Right kidney (tissue), 9 donors: ENCODE measurements at places on chromosomes 1 and 21.

DNA sequence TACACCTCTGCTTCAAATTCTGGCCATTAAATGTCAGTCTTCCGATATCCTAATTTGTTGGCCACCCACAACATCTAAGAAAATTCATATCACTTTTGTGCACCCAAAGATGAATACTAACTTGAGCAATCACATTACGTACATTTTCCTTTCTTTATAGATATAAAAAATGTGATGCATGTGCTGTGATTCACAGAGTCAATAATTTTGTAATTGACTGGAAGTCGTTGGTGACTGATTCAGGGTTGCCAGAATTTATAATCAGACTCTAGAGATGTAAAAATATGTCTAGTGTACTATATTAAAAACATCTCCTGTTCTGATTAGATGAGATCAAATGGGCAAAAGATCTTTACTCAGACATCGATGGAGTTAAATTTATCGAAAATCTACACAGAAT is 150.0 kb upstream of the KCTD3 start:
- no peak for DNase-seq

- no peak for DNase-seq
Measured at GRCh38 chr1:50901872-50902271, 58.2 kb downstream of the FAF1 start.

DNA sequence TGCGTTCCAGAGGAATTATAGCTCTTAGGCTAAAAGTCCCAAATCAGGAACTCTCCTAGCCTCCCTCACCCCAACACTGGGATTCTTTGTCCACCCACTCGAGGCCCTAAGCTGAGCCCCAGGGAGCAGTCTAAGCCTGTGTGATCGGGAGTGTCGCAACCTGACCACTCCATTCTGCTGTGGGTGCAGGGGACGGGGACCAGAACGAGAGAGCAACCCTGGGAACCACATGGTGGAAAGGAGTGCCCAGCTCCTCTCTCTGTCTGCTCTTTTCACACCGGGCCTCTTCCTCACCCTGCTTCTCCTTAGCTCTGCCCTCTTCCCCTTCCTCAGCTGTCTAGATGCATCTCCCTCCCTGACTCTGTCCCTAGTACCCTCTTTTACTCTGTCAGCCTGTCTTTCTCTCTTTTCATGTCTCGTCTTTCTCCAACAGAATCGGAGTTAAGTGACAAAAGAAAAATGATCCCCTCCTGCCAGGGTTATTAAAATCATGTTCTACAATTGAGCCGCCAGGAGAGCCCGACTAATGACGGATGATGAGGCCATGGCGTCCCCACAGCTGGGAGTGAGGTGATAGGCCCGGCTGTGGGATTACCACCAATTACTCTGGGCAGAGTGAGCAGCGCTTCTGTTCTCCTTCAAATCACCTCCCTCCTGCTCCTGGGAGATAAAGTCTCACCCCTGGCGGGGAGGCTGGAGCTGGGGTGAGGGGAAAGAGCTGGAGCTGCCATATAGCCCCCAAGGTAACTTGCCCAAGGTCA is 34.5 kb upstream of the CSF3R start:
- no peak for DNase-seq

- no peak for DNase-seq
Measured at GRCh38 chr1:53678938-53679825, 59.8 kb downstream of the GLIS1 start.

DNA sequence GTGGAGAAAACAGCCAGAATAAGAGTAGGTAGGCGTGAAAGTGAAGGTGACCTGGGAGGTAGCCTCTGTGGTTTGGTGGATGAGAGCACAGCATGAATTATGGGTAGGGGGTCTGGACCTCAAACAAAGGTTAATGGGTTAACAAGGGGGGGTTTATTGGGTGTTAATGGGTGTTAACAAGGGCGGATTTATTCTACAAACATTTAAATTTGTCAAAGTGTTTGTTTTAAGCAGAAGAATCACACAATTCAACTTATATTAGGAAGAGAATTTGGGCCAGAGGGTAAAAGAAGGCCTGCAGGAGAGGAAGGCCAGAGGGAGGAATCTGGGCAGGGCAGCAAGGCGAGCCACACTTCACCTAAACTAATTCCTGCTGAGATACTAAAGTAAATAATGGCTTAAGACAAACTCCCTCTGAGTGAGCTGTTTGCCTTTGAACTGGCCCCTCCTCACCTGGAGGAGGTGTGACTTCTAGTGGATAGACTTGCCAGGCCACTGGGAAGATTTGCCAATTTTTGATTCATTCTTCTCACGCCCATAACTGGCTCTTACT is 191.7 kb downstream of the GIPC2 start:
- DNase-seq: no peak

DNA sequence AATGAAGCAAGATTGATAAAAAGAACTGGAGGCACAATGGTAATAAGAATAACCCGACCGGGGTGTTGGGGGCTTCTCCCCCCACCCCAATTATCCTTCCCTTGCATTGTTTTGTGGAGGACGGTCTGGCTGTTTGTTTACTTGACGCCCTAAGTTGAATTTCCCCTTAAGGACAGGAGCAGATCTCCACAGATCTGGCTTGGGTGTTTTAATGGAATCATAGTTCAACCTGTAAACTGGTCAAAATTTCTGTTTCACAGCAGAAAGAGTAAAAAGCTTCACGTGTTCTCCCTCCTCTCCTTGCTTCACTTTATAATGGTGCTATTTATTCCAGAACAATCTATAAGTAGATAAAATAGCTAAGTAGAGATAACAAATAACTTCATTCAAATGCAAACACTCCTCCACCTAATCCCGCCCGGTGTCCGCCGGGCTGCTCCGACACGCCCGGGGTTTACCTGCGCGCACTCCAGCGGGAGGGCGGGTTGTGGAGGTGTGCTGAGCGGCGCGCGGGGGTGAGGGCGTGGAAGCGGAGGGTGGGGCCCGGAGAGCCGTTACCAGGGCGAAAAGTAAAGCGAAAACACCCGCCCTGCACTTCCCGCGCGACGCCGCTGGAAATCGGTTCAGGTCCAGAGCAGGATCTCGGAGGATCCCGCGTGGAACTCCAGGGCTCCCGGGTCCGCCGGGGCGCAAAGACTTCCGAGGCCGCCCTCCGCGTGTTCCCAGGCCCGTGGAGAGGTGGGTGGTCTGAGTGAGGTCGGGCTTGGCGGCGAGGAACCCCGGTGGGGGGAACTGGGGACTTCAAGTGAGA is 2.0 kb upstream of the ATF3 start:
- DNase-seq: peak; percentile 62

DNA sequence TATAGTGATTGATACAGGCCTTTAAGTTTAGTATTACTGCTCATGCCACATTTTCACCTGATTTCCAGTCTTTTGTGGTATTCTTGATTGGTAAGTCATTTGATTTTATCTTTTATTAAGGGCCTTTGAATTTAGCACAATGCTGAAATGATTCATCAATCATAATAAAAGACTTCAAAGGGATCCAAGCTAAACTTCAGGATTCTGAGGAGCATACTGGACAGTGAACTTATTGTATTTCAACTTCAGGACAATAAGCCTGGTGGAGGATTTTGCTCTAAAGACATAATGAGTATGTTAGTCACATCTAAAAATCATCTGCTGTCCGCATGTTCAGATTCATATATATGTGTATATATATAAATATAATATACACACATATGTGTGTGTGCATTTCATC is 233.3 kb downstream of the SETD4 start:
- no peak for DNase-seq

DNA sequence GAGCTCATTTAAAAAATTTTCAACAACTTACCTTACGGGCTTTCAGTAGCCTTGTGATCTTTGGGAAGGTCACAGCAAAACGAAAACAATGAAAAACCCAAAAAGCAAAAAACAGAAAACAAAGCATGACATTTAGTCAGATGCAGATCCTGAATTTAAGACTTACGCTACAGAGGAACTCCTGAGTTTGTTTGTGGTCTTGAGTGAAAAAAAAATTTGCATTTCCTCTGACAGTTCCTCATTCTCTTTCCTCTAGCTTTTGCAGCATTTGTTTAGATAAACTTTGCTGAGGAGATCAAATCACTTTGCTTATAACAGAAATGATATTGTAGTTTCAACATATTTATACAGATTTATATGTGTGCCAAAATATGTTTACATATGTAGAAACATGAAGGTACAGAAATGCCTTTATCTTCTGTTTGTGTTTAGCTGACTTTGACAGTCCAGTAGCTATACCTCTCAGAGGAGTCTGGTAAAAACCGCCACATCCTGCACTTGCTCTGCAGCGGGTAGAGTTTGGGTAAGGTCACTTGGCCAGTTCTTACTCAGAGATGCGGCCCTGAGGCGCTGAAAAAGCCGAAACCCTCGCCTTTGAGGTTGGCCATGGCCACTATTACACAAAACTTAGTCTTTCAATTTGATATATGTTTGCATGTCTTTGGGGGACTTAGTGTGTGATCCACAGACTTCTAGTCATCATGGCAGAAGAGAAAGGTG is 142.5 kb downstream of the TNR start:
- no peak for DNase-seq

GRCh38 chr1:235068158-235069121 is 60.2 kb downstream of the TOMM20 start:
- peak; percentile 46 for DNase-seq

- no peak for DNase-seq
Measured at GRCh38 chr1:198185146-198185545, 28.3 kb downstream of the NEK7 start.

- no peak for DNase-seq
Measured at GRCh38 chr1:26787381-26787705, 407 bp upstream of the PIGV start.

GRCh38 chr1:200751717-200752116 is 13.0 kb downstream of the CAMSAP2 start:
- DNase-seq: no peak

- DNase-seq: no peak
Measured at GRCh38 chr21:32916522-32917099, 109.1 kb upstream of the OLIG2 start.

DNA sequence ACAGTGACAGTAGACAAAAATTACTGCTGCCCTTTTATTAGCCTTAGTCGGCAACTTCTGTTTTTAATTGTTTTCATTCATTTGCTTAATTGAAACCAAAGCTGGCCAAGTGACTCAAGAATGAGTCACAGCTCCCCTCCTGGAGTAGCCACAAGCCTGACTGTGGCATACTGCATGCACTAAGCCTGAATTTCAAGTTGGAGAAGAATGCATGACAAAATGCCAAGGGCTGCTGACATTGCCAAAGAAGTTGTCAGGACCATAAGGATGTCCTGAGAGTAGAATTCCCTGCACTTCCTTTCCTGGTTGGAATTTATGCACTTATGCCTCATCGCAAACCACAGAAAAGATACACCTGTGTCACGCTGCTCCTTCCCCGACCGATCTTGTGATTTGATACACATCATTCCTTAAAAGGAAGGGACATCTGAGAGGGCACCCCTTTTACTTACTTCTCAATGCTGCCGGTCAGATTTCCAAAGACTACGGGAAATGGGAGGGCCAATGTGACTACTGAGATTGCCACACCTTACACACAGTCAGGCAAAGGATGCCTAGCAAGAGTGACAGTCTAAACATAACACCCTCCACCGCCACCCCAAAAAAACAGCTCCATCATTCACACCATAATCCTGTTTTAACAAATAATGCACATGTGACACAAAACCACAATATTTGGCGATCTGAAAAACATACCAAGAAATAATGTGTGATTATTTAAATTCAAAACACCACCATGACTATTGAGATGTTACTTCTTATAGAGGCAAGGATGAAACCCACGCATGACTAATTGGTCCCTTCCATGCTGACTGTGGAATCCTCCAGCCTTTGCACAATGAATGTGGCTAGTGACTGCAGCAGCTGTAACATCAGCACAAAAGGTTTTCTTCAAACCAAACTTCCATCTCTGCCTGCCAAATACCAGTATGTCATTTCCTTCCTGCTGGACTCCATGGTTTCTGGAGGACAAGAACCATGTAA is 28.2 kb downstream of the VAV3 start:
- DNase-seq: no peak

DNA sequence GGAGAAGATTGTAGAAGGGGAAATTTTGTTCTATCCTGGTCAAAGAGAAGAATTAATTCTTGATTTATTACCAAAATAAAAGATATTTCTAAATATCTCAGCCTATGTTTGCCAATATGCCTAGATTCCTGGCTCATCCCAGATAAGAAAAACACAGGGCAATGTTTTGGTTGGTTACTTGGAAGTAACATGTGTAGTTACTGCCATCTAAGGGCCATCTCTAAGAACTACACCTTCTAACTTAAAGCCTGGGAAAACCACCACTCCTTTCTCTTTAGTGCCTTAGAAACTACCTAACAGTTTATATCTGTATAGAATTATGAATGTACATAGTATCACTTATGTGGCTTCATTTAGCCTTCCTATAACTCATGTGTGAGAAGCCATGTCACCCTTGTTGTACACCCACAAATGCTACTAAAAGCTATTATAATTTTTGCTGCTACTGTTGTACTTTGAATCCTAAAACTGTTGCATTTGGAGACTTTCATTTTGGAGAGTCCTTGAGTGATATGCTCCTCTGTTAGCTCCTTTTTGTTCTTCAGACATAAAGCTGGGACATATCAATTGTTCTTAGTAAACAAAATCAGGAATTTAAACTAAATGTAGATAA is 4.5 kb downstream of the AIM2 start:
- no peak for DNase-seq

- no peak for DNase-seq
Measured at GRCh38 chr1:12697397-12697796, 18.5 kb upstream of the AADACL3 start.

GRCh38 chr1:38940339-38941047 is 1.1 kb downstream of the RHBDL2 start:
- DNase-seq: no peak

DNA sequence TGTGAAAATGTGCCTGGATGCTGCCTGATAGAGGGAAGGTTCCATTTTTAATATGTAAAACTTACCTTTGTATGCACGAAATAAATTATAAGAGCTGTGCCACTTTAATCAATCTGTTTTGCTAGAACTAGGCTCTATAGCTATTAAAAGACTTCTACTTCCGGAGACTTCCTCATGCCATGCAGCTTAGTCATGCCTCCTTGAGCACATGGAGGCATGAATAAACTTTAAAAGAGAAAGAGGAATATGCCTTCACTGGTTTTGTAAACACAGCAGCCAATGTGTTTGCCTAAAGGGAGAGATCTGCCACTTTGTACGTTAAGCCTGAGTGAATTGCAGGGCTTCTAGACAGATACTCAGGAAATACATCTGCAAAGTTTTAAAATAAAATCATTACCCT is 604.6 kb downstream of the LRRIQ3 start:
- no peak for DNase-seq

GRCh38 chr1:21936366-21937031 is 611 bp downstream of the HSPG2 start:
- no peak for DNase-seq
